ENCODE measurements at places on chromosomes 5 and 9.

DNA sequence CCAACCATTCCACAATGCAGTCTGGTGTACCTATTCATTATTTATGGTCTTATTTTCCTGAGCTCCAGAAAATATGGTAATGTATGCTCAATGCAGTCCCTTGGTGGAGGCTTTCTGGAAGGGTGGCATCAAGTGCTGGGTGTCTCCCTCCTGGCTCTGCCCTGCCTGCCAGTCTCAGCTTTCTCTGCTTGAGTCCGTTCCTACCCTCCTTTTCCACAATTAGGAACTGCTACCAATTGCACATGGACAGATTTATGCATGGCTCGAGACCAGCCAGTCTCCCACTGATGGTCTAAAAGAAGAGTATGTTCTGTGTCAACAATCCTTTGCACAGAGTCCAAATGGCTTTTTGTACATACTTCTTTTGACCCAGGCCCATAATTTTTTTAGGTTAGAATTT lies 189.8 kb downstream of the TLE1 start:
- DNase-seq: no peak

DNA sequence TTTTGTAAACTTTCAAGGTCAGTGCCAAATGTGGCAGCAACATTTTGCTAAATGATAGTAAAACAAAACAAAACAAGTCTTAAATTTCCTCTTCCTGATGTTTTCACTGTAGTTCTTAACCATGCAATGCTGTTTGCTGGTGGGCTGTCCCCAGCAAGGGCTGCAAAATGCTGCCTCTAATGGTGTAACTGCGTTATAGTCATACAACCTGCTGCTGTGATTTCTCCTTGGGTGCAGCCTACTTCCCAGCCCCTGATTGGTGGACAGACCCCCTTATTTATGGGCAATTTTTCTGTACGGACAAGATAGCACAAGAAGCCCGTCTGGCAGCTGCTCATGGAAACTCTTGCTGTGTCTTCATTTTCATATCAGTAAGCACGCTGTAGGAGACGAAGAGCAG lies 26.6 kb upstream of the PIP5K1B start:
- peak; percentile 23 for DNase-seq

DNA sequence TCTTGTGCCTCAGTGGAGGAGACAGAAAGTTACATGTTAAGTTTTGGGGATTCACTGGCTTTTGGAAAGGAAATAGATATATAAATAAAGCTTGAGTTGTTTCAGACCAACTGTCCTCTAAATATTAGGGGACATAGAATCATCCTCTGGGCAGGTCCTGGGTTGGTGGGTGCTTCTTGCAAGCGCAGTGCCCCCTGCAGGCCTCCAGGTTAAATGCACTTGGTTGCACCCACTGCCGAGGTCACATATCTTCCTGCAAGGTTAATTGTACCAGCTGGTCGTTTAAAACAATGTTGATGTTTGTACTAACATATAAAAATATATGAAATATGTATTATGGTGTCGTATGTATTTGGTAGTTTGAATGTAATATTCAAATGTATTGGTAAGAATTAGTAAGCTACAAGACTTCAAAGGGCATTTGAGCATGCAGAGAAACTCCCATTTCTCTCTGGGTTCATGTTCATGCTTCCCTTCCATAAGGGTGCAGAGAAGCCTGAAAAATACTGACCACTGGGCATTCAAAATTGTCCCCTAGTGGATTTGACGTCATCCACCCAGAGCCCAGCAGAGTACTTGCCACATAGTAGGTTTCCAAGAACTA lies 87.0 kb downstream of the ZNF618 start:
- peak; percentile 28 for DNase-seq

DNA sequence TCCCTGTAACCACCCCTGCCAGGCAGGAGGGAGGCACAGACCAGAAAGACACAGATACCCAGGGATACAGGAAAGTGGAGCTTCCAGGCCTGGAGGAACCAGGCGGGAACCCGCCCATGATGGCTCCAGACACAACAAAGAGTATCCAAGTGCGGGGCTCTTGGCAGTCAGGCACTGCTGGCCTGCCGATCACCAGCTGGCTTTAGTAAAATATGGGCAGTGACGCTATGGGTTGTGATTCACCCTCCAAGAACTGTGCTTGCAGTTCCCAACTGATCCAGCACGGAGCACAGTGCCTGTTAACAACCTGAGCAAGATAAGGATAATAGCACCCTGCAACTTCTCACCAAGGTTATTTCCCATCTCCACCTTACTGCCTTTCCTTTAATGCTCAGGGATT lies 463.3 kb downstream of the IRX1 start:
- DNase-seq: no peak

- no peak for DNase-seq
These were observed 77.2 kb downstream of the TSPAN17 start for GRCh38 chr5:176724472-176724871.

- no peak for DNase-seq
These were observed 672.8 kb downstream of the ACTL7B start for GRCh38 chr9:108182950-108183381.

DNA sequence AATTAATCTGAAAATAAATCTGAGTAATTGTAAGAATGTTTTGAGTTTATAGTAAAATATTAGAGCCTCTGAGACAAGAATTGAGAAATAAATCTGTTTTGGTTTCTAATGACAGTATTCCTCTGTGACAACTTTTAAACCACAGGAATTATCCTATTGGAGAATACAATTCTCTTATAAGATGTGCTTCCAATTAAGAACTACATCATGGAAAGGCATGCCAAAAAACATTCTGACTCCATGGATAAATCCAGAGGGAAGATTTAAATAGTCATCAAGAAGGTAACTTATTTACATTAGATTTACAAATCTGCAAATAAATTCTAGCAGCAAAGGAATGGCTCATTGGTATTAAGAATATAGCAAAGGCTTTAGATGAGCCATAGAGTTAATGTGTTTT lies 178.3 kb upstream of the ACOT12 start:
- no peak for DNase-seq

DNA sequence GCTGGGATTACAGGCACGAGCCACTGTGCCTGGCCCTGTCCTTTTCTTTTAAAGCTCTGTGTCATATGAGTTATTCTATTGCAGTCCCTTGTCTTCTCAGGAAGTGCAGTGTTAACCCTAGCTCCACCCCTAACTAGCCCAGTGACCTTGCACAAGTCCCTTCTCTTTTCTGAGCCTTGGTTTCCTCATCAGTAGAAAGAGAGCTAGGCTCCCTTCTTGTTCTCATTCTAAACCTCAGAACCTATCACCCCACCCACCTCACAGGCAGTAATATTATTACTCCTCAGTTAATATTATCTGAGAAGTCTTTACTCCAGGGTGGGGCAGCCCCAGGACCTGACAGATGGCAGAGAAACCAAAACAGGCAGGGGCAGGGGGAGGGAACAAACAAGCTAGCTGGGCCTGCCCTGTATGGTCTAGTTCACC lies 7.2 kb downstream of the CYFIP2 start:
- DNase-seq: no peak

DNA sequence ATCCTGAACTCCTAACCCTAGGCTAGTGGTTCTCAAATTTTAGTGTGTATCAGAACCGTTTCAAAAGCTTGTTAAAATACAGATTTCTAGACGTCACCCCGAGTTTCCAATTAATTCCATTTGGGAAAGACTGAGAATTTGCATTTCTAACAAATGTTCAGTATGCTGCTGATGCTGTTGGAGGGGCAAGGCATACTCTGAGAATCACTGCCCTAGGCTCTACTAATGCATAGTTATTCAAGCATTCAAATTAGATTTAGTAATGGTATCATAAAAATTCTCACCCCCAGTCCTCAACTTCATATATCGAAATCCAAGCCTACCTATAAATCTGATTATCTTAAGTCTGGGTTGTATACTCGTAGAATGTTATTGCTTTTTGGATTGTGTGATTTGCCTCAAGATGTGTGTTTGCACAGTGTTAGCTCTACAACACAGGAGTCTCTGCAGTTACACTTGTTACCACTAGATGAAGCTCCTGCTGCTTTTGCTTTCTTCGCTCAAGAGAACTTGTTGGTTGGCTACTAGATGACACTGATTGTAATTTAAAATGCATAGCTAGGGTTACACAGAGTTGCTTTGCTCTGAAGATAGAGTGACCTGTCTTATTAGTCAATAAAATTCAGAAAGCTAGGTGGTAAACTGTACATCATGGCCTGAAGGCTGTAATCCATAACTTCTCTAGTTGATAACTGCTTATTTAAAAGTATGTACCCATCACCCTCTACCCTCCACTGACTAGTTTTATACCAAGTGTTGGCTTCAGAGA lies 7.5 kb upstream of the ERAP2 start:
- no peak for DNase-seq

GRCh38 chr9:121160025-121160424 lies 41.6 kb downstream of the RAB14 start:
- DNase-seq: no peak

GRCh38 chr5:162769019-162769418 lies 668.4 kb upstream of the CCNG1 start:
- no peak for DNase-seq

- DNase-seq: no peak
These were observed 7.7 kb downstream of the HK3 start for GRCh38 chr5:176891331-176891958.

GRCh38 chr9:136141682-136142413 lies 23.2 kb upstream of the TMEM250 start:
- DNase-seq: no peak

- no peak for DNase-seq
These were observed 2217.4 kb upstream of the WWC1 start for GRCh38 chr5:166073901-166074581.

- DNase-seq: no peak
These were observed 21.7 kb upstream of the CMBL start for GRCh38 chr5:10329446-10329819.

DNA sequence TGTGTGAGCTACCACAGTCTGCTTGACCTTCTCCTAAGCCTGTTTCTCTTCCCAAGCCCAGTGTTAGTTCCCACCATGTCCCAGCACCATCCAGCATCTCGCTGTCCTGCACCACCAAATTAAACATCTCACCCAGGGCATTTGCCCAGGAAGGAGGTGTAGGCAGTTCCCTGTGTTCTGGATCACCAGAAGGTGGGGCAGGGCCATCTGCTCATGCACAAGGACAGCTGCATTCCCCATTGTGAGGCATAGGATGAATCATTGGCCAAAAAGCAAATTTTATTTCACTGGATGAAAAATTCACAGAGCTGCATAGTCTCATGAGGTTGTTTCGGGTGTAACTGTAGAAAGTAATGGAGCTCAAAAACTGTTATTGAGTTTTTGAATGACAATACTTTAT lies 89.5 kb upstream of the GRIA1 start:
- DNase-seq: no peak

DNA sequence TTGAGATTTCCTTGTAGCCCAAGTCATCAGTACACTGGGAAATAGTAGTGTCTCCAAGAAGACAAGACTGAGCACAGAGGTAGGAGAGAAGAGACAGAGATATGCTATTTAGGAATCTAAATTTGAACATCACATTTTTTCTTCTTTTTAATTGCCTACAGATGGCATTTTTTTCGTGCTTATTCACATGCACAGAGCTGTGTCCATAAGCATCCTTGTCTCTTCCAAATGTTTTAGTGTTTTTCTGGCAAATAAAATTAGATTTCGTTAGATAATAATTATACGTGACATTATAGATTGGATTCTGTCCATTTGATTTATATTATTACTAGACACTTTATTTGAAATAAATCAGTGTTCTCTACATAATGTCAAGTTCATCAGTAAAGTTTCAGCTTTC lies 80.9 kb downstream of the PRR16 start:
- DNase-seq: no peak

DNA sequence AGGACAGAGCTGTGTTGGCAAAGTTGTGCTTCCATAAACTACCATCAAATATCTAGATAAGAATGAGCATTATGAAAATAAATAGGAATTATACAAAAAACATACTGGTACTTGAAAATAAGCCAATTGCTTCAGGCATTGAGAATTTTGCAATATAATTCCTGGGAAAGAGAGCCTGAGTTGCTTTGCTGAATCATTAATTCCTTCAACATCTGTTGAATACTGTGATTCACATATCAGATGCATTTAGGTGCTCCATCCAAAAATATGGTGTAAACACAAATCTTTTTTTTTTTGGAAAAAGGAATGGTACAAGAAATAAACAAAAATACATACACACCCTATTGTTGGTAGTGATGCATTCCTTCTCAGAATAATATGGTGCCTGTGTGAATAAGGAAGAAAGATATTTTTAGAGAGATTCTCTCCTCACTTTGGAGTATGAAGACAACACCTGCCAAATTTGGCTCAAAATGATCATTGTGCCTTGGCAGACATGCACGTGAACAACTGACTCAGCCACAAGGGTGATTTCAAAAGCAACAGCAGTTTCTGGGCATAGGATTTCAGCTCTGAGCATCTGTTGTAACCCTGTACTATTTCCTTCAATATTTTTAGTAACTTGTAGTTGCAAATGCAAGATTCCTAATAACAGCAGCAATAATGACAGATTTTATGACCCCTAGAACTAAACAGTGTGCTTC lies 96.7 kb downstream of the CAVIN4 start:
- no peak for DNase-seq

- no peak for DNase-seq
These were observed 20.0 kb upstream of the PURA start for GRCh38 chr5:140093866-140094265.

DNA sequence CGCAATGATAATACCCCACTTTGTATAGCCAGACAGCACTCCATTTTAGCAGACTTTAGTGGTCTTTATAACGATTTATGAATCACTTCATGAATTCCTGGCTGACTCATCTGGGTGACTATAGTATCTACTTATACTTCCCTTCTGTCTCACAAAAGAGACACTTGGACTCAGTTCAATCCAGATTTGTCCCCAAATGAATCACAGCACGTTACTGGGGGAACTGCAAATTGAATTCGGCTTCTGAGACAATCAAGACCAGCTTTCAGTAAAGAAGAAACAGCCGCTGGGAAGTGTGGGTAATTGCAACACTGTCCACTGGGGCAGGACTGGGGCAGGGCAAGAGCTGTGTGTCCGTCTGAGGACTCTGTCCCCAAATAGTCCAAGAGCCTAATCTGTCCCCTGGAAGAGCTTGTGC lies 337.3 kb upstream of the RFX3 start:
- DNase-seq: no peak

DNA sequence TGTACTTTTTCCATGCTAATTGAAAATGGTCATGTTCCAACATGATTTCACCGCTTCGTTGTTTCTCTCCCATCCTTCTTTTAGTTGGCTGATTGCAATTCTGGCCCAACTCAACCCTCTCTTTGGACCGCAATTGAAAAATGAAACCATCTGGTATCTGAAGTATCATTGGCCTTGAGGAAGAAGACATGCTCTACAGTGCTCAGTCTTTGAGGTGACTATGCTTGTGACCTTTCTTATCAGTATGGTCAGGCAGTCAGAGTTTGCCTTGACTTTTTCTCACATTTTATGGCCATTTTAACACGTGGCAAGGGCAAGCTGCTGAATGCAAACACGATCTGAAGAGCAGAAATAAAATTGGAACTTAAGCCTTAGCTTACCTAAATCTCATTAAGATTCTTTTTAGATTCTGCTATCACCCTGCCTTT lies 36.0 kb upstream of the CREBRF start:
- no peak for DNase-seq

Data from neural crest cell (in vitro differentiated cells).